ENCODE measurements at places on chromosomes 2 and 18.

GRCh38 chr18:28078298-28078697 is 98.6 kb downstream of the CDH2 start:
- DNase-seq, result no peak

DNA sequence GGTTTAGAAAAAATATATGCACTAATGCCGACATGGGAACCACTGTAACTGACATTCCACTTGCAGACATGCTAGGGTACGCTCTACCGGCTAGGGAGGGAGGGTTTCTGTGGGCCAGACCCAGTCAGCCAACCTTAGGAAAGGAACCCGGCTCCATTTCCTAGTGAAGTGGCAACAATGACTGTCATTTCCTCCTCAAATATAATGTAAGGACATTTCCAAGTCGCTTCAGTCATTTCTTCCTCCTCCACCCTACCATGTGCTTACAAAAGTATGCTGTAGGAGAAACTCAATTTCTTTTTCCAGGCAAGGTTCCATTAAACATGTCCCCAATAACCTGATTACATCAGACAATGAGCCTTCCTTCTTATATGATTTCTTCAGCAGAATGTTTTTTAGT is 64.3 kb upstream of the PSMD14 start:
- no peak for DNase-seq

GRCh38 chr2:218781691-218782527 is at the start of gene CYP27A1:
Gene CYP27A1, plus strand, starts transcription at chr2:218782147. Its CDS starts 36 bp downstream, at chr2:218782183.
- DNase-seq, result no peak

DNA sequence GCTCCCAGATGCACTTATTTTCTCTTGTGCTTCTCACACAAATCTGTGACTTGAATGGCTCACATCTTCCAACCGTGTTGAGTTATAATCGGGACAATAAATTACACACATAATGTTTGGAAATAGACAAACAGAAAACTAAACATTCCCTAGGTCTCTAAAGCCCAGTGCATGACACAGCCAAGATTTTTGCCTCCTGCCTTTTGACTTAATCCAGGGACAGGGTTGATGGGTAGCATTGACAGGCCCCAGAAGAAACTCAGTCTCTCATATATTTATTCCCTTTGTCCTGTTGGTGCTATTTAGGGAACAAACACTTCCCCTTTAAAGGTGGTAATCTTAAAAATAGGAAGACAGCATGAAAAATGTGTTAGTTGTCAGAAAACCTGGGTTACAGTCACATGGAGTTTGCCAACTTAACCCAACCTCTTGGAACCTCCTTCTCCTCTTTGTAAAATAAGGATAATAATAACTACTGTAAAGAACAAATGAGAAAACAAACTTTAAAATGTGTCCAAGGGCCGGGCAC is 24.0 kb upstream of the ARPC2 start:
- DNase-seq, result no peak

DNA sequence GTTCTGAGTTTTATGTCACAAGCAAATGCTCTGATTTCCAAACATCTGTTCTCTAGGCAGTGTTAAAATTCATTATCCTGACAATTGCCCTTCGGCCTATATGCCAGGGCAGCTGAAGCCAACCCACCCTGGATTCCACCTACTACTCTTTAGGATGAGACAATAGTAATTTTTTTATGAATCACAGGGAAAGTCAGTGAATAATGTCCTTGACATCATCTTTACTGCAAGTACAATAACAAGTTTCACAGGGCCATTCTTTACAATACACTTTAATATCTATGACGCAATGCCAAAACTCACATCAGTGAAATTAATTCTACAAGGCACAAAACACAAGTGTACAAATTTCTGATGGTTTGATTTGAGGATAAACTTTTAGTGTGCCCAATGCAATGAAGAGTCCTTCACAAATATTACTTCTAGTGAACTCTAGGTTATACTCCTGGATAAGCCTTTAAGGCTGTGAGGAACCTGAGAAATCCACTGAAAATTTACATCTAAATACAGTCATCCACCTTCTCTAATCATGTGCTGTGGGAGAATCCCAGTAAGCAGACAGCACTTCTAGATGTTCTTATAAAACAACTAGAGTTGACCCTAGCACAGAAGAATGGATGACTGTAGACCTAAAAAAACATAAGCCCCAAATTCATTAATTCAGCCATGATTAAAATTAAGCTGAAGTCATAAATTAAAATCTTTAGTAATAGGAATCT is 77.3 kb upstream of the CTLA4 start:
- no peak for DNase-seq

DNA sequence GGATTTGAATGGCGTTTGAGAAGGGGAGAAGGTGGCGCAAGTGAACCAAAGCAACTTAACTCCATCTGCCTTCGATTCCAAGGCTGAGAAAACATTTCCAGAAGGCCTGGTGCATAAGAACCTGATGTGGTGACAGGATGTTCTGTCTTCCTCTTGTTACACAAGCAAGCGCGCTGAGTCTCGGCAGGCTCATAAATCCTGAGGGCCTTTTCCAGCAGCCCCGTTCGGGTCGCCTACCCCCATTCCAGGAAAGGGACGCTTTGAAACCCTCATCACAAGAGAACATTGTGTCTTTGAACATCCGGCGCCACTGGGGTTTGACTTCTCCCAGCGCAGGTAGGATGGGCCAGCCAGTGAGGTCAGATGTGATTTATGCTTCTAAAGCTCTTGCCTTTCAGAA is 403.5 kb downstream of the SETBP1 start:
- DNase-seq, result no peak

- no peak for DNase-seq
These were observed 56.5 kb upstream of the PXDN start for GRCh38 chr2:1800716-1801388.

- DNase-seq, result no peak
These were observed 188.5 kb downstream of the ASB1 start for GRCh38 chr2:238615187-238615586.

- DNase-seq, result no peak
These were observed 355.0 kb upstream of the LYPD1 start for GRCh38 chr2:133025004-133025403.

GRCh38 chr2:163641986-163642385 is 93.8 kb downstream of the FIGN start:
- DNase-seq, result no peak

DNA sequence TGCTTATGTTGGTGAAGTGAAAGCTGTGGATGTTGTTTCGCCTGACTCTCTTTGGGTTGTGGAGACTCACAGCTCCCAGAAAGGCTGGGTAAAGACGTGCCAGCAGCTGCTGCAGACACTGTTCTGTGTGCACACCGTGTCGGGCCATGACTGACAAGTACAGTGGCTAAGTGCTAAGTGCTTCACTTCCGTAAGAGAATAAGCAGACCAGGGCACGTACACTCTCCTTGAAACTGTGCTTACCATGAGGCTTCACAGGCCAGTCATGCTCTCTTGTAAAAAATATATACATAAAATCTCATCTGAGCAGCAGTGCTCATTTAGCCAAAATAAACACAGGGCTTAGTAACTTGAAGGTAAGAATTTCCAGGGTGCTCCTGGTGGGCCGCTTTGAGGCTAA is 86.0 kb downstream of the NRP2 start:
- DNase-seq, result no peak

GRCh38 chr18:36702401-36703013 is 126.3 kb downstream of the TPGS2 start:
- no peak for DNase-seq

DNA sequence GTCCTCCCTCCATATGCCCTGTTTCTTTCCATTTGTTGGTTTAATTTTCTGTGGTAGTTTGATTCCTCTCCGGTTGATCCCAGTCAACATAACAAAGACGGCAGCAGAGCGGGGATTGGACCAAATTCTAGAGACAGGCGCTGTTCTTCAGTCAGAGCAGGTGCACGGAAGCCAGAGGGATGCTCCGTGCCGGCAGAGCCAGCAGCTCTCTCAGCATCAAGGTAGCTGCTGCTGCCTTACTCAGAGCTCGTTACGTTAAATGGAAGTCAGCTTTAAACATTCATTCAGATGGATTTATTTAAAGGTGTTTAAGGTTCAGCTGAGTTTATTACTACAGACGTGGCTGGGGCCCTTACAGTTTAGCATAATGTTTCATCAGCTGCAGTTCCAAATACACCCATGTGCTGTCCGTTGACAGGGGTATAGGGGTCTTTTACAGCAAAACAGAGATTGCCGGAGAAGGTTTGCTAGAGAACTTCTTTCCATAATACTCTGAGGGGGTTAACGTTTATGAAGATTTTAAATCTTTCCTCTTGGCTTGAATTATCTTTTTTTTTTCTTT is 497.2 kb upstream of the PIK3C3 start:
- DNase-seq, result no peak

- DNase-seq, result no peak
These were observed 35.2 kb downstream of the ZNF516 start for GRCh38 chr18:76459687-76460350.

DNA sequence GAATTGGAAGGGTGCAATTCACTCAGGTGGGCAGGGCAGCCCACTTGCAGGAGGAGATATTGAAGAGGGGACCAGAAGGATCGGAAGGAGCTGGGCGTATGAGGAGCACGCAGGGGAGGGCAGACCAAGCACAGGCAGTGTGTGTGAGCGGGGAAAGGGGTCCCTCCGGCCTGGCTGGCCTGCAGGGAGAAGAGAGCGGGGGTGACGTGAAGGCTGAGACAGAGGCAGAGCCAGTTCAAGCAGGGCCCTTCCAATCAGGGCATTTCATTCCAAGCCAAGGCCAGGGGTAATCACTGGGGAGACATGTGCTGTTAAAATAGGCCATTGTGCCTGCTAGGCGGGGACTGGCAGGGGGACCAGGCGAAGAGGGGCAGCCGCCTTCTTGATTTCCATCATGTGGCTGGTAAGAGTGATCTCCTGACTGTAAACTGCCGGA is 62.2 kb downstream of the ACKR3 start:
- DNase-seq, result no peak

Data from stimulated activated naive CD4-positive, alpha-beta T cell treated with Interleukin-2 at 50 U/mL for 16 hours (primary cell).